ENCODE measurements at places on chromosomes 5 and 9.

GRCh38 chr5:56358703-56359681 lies 125.9 kb upstream of the ANKRD55 start:
- no peak for DNase-seq

- no peak for DNase-seq
These were observed 269.6 kb downstream of the SMARCA2 start for GRCh38 chr9:2284770-2285169.

- DNase-seq: no peak
These were observed 44.4 kb downstream of the SLC12A7 start for GRCh38 chr5:1067141-1068121.

DNA sequence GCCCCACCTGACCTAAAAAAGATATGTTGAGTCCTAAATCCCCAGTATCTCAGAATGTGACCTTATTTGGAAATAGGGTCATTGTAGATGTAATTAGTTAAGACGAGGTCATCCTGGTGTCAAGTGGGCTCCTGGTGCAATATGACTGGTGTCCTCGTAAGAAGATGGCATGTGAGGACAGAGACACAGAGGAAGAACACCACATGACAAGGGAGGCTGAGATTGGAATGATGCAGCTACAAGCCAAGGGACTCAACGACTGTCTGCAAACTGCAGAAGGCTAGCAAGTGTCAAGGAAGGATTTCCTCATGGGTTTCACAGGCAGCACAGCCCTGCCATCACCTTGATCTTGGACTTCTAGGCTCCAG lies 100.4 kb upstream of the DAP start:
- DNase-seq: no peak

DNA sequence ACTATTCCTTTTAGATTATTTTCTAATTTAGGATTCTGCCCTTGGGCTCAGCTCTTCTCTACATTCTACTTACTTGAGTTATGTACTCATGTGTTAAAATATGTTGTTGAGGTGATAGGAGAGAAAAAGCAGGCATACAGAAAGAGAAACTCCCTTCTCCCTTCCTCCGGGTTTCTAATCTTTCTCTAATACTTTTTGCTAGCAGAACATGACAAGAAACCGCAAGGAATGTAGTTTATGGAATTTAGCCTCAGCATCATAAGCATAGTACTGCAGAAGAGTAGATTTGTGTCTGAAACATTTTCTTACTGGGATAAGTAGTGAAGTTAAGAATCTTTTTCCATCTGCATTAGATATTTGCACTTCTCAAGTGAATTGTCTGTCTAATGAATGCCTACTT lies 139.5 kb upstream of the CYLC2 start:
- DNase-seq: no peak

DNA sequence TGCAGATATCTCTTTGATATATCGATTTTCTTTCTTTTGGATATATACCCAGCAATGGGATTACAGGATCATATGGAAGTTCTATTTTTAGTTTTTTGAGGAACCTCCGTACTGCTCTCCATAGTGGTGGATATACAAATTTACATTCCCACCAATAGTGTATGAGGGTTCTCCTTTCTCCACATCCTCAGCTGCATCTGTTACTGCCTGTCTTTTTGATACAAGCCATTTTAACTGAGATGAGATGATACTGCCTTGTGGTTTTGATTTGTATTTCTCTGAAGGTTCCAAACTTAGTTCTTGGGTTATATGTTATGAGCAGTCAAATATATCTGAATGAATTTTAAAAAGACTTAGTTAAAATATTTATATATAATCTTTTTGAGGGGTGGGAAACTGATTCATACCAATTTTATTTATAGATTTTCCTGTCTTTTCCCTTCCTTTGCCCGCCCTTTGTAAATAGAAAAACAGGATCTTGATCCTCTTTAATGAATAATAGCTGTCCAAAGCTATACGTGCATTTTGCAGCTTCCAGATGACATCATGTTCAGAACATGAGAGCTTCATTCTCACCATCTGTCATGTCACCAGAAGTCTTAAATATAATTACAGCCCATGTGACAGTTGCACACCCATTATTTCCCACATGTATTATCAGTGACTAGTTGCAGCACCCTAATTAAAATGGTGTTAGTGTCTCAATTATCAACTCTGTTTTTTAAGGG lies 6.2 kb upstream of the ARHGEF28 start:
- DNase-seq: no peak

DNA sequence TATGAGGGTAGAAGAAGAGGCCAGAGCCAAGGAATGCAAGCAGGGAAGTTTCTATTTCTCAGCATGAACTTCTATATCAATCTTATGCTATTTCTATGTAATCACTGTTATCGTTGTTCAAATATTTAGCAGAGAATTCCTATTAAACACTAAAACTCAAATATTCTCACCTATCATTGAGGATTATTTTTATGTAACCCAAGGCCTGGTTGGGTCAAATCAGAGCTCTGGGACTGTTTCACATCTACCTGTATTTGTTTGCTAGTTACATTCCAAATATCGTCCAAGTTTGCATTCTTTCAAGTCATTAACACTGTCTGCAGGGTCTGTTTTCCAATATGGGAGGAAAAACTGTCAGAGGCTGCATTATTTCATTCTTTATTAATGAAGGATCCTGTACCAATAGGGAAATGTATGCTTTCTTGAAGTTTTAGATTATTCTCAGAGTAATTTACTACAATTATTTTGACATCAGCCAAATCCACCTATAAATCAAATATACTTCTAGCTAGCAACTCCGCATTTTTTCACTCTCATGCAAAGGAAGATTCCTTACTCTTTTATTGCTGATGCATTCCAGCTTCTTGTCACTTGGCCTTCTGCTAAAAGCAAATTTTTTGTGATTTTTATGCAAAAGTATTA lies 52.2 kb downstream of the LURAP1L start:
- DNase-seq: no peak

DNA sequence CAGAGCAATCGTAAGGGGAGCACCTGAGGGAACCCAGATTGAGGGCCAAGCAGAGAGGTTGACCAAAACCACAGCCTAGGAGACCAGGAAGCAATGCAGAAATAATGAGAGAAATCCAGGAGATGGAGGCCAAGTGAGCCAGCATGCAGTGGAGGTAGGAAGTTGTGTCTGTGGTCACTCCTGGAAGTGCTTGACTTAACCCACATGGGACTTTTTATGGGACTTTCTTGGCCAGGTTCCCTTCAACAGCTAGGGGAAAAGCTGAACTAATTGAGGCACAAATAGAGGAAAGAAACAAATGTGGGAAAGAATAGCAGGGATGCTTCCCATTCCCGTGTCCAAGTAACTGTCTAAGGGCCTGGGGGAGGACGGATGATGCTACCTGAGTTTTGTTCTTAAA lies 293.2 kb upstream of the CLINT1 start:
- DNase-seq: no peak

GRCh38 chr5:35041261-35041660 lies 6.5 kb downstream of the AGXT2 start:
- DNase-seq: no peak

DNA sequence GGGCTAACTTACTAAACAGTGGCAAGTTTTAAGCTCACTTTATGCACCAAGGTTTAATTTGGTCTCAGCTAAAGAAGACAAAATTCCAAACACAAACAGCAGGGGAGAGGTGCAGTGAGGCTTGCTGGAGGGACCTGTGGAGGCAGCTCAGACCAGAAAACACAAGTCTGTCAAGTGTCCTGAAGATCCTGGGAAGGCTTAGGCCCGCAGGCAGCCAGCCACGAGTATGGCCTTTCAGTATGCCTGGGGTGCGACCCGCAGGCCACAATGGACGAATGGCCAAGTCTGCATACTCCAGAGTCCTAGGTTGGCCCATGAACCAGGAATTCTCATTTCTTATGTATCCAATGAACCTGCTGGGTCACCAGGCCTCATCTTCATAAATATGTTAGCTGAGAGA lies 9.3 kb downstream of the CCNI2 start:
- DNase-seq: no peak

DNA sequence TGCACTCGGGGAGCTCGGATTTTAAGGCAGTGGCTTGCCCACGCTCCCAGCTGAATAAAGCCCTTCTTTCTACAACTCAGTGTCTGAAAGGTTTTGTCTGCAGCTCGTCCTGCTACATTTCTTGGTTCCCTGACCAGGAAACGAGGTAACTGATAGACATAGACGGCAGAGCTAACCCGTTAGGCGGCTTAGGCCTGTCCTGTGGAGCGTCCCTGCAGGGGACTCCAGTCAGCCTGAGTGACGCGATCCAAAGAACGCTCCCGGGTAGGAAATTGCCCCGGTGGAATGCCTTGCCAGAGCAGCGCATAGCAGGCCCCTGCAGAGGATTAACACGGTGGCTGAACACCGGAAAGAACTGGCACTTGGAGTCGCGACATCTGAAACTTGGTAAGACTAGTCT lies 1.8 kb upstream of the SELENOP start:
- DNase-seq: no peak

GRCh38 chr9:16794871-16795639 lies 75.4 kb downstream of the BNC2 start:
- DNase-seq: no peak

- DNase-seq: no peak
These were observed 7.4 kb downstream of the TBC1D2 start for GRCh38 chr9:98247831-98248657.

- no peak for DNase-seq
These were observed 13.3 kb upstream of the RECK start for GRCh38 chr9:36023260-36024048.

DNA sequence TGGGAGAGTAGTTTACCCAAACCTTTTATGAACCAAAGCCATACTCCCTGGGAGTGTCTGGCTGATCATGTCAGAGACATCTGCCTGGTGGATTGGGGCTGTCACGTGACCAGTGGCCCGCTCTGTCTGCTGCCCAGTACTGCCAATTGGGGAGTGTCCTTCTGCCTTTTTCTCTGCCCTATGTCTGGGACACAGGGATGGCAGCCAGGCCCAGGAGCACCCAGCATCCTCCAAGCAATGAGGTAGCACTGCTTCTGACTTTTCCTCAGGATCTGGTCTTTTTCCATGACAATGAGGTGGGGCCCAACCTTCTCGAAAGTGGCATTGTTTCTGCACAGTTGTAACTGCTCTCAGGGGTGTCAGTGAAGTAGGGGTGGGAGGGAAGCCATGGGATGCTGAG lies 21.8 kb downstream of the DAPK1 start:
- no peak for DNase-seq

GRCh38 chr9:20921362-20921761 lies 110.1 kb downstream of the HACD4 start:
- DNase-seq: no peak

GRCh38 chr5:170439223-170439943 lies 50.2 kb upstream of the KCNMB1 start:
- no peak for DNase-seq

GRCh38 chr5:62603934-62604333 lies 25.3 kb downstream of the LRRC70 start:
- no peak for DNase-seq

GRCh38 chr9:127788337-127789011 lies 2.6 kb downstream of the CDK9 start:
- DNase-seq: no peak

DNA sequence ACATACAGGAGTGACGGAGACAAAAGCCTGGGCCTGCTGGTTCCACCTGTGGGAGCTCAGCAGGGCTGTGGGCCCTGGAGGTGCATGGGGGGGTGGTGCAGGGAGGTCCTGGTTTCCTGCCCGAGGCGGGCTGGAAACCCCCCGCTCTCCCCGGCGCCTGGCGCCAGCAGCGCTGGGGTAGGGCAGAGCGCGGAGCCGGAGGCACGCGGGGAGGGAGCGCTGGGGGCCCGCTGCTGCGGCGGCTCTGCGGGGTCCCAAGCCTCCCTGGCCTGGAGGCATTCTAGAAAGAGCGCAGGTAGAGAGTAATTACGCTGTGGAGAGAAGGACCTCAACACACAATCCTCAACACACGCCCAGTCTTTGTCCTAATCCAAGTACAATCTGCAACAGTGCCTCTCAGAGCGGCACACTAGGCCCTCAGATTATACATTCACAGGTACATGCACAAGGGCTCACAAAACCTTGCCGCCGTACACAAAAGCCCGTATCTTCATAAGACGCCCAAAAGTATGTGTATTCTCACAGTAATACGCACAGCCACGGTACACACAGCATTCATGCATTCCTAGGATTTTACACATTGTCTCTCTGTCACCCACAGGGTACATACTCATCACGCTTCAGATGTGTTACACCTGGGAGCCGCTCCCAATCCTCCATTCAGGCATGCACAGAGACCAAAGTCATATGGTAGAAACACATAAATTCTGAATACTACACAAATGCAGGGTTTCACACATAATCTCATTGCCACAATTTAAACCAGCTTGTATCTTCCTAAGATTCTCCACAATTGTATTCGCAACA lies 2.1 kb upstream of the HAND1 start:
- DNase-seq: no peak

DNA sequence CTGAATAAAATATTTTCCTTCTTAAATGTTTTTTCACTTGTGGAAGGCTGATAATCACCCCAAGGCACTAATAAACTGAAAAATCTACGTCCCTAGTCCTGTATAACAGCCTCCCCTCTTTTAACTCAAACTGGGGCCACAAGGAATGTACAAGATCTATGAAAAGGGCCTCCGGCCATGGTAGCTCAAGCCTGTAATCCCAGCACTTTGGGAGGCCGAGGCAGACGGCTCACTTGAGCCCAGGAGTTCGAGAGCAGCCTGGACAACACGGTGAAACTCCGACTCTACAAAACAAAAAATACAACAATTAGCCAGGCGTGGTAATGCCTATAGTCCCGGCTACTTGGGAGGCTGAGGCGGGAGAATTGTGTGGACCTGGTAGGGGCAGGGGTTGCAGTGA lies 23.6 kb downstream of the RNF145 start:
- DNase-seq: no peak

DNA sequence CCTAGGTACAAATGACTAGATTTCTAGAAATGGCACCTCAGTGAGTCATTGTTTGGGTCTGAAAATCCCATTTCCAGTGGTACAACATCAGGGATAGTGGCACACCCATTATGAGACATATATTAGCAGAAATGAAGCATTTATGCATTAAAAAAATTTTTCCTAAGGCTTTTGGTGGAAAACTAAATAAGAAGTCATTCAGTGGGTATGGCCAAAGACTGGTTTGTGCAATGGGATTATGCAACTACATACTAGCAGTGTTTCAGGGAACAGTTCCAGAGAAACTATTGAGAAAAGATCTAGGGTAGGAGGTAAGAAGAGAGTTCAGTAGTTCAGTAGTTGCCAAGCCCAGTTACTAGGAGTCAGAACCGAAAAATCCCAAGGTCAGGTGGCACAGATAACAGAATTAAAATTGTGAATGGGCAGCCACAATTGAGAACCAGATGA lies 106.5 kb upstream of the HAPLN1 start:
- DNase-seq: no peak

DNA sequence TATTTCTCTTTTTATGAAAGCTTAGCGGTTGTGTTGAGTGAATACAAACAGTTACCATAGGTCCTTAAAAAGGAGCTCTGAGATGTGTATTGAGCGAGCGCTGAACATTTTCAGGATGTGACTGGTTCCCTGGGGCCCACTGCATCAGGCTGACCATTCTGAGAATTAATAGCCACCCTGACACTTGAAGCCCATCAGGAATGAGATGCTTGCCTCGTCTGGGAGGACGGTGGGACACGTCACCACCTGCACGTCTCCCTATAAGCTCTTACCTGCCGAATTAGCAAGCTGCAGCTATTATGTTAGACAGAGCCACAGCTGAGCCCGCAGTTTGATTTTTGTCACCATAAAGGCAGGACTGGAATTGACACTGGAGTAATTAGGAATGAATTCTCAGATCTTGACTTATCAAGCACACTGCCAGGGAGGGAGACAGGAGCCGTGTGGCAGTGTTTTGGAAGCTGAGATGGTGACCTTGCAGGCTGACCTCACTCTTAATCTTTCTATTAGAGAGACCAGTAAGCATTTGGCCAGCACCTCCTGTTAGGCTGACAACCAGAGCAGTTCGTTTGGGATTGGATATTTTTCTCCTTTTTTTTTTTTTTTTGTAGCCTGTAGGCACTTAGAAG lies 373.1 kb upstream of the WWC1 start:
- DNase-seq: no peak
